Stimulated activated CD4-positive, alpha-beta T cell treated with anti-CD3 and anti-CD28 coated beads, Interleukin-1b, Interleukin-23, amount 100 ng/mL, for 4 hours (primary cell): ENCODE measurements at places on chromosomes 5 and 9.

- DNase-seq = no peak
These were observed 51.0 kb upstream of the IL17B start for GRCh38 chr5:149429839-149430721.

DNA sequence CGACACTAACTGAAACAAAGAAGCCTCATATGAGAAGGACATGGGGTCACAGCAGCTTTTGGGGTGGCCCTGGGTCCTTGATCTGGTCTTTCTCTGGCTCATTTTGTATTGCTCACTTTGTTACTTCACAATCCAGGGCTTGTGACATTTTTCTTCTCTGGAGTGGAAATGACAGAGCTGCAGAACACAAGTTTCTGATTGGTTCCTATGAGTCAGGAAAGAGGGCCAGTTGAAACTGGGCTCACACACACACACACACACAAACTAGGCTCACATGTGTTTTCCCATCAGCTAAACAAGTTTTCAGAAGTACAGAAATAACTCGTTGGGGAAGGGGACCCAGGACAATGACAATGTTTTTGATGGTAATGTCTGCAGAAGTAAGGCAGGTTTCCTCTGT is 54.3 kb downstream of the TMC1 start:
- DNase-seq = no peak

DNA sequence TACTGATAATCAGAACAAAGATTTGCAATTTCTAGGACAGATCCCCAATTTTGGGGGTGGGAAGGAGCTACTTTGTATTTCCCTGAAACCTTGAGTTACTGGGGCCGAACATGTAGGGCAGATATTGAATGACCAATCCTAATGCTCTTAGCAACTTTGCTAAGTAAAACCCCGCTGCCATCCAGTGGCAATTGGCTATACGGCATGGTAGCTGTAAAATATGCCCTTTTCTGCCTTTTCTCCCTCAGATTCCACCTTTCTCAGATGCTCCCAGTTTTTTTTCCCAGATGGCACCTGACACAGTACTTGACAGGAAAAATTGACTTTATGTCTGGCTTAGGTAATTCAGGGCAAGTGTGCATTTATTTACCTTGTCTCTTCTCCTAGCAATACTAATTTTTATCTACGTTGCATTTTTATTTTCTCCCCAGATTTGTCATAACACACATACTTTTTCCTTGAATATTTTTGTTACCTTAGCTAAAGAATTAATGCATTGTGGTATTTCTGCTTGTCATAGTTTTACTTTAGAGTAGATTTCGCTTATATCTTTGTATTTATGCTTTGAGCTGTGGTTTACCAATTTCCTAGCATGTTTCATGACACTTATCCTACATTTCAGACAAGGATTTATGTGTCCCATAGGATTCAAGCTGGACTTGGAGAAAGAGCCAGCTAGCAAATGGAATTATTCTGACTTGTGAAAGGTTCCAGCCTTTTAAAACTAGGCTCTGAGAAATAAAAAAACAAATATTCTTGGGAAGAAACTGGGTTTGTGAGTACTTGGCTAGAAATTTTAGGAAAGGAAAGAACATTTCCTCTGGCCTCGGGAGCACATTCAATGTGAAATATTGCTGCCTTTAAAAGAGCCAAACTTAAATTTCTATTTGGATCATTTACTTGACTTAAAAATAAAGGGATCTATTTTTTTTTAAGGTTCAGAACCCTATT is 37.4 kb downstream of the PIK3R1 start:
- DNase-seq = peak; percentile 39

DNA sequence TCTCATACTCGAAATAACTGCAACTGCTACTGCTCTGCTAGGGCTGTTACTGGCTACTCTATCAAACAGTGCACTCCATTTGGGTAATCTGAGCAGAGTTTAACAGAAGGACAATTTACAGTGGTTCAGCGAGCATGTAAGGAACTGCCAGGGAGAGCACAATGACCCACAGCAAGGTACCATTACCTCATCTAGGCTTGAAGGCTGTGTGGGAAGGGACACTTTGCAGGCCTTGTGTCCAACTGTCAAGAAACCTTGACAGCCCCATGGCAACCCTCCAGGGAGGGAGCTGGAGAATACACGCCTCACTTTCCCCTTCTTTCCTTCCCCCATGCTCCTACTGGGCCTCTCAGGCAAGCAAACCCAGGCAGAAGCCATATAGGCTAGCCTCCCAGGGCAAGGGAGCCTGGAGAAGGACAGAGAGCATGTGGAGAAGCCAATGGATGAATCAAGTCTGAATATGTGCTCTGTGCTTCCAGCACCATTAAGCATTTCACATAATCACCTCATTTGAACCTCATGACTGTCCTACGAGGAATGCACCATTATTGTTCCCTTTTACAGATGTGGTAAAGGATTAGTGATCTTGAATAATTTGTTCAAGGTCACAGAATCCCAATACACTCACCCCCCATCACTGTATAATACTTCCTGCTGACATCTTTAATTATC is 49.9 kb upstream of the JAK2 start:
- no peak for DNase-seq

- DNase-seq = no peak
These were observed 23.5 kb upstream of the ADCY2 start for GRCh38 chr5:7372399-7372798.

DNA sequence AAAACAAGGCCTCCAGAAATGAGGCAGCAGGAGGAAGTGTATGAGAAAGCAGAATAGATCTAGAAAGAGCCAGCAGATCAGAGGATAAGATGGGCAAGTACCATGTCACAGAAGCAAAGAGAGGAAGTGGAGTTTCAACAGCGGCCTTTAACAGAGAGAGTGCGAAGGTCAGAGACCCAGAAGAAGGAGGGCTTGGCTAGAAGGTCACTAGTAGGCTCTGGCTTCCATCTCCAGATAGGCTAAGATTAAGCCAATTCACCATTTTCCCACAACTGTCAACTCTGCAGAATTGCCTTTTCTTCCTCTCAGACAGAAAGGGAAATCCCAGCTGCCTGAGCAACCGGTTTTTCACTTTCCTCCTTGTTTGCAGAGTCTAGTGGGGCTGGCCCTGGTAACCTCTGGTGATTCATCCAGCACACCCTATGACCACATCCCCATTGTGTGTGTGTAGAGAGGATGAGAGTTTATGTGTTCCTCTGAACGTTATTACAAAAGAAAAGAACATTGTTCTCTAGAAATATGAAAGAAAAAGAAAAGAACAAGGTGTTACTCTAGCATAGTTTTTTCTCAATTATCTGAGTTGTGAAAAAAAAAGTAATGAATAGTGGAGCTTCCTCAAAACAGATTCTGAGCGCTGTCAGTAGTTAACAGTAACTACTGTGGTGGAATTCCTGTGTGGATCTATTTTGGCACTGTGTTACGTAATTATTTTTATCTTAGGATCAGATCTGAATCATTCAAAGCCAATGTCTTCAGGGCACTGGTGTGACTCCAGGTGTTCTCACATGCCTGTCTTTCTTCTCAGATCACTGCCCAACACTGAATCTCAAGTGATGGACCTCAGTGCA is 220.4 kb downstream of the ARRDC3 start:
- DNase-seq = no peak
